ENCODE measurements at places on chromosomes 5 and 9.

DNA sequence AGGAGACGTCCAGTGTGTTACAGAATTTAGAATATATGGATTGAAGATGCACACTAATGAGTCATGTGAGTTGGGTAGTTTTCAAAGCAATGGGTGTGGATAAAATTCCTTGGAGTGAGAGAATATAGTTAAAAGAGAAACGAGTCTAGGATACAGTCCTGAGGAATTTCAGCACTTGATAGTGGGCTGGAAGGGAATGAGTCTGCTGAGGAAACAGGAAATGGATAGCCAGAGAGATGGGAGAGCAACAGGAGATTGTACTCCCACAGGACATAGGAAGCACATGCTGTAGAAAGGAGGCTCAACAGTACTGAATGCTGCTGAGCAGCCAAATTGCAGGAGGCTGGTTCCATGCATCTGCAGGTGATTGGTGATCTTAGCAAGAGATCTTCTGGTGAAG, 68.1 kb downstream of the FBN2 start:
- DNase-seq = no peak

DNA sequence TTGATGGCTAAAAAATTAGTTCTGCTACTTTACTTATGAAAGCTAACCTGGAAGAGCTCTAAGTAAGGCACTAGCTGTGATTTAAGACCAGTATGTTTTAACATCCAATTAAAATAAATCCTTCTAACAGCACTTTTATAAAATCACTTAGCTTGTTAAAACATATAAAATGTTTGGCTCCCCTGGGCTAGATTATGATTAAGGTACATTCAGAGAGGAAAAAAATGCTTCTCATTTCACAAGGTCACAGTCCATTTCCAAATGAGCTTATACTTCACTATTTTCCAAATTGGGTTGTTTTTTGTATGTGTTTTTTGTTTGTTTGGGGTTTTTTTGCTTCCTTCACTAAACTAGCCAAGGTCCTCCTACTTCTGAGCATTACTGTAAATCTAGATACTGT, 875.0 kb upstream of the DMAC1 start:
- DNase-seq = no peak

- no peak for DNase-seq
These were observed 971.5 kb downstream of the EFNA5 start for GRCh38 chr5:106699198-106699597.

- no peak for DNase-seq
These were observed 196.2 kb downstream of the CACNA1B start for GRCh38 chr9:138073808-138074207.

DNA sequence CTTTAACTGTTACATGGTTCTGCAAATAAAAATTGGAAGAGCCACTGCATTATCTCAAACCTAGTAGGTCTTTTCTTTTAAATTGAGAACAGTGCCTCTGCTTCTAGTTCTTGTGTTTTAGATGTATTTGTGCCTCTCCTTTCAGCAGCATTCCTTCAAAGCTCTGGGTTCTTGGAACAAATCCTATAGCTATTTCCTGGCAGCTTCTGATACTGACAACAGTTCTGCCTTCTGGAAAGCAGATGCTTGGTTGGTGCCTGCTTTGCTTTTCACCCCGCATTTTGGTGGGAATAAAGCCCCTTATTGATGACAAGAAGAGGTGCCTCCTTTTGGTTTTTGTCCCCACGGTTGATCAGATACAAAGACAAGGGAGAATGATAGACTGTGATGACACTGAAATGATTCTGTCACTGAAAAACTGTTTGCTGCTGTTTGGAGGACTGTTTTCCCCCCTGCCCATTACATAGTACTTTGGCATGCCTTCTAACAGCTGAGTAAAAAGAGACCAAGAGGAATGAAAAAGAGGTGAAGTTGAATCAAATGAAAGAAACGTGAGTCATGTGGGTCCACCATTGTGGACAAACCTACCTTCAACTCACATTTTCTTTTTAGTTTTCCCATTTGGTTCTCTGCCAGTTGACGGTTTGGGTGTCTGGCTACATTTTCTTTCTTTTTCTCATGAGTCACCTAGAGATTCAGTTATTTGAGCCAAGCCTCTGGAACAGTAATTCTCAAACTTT, 5.6 kb downstream of the PTCD2 start:
- no peak for DNase-seq

GRCh38 chr9:71793386-71794105, 25.2 kb upstream of the CEMIP2 start:
- no peak for DNase-seq

GRCh38 chr5:64869419-64869818, 100.7 kb downstream of the CWC27 start:
- no peak for DNase-seq

GRCh38 chr9:89677702-89678395, 73.0 kb downstream of the GADD45G start:
- no peak for DNase-seq

DNA sequence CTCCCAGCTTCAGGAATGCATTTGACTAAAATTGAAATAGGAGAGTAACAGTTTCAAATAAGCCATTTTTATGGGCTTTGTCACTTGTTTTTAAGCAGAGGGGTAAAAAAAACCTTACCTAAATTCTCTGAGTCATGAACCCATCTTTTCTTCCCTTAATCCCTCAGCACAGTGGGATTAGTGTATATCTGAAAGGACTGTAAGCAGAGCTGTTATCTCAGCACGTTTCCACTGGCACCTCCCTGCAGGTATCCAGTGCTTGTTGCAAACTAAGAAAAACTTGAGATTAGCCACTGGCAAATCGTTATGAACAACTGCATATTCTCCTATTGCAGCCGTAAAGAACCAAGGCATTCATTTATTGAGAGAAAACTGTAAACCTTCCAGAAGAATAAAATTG, 872.7 kb downstream of the EFNA5 start:
- DNase-seq = no peak

DNA sequence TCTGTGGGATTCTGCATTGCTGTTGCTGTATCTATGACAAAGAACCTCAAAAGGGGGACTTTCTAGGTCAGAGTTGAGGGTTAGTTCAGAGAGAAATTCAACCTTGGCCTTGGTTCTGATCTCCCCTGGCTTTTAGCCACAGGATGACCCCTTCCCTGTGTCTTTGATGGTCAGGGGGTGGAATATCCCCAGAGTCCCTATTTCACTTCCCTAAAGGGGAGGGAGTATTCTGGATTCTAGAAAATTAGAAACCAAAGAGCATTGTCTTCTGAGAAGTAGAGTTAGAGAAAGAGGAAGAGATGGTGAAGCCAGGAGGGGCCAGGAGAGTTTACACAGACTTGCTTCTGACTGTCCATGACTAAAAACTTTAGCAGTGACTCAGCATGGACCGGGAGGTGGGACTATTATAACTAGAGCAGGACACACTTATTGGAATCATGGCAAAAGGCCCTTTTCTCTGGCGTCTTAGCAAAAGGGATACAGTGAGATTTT, 56.2 kb upstream of the LPAR1 start:
- no peak for DNase-seq

GRCh38 chr9:72979405-72980100, 26.7 kb upstream of the ALDH1A1 start:
- DNase-seq = no peak

- no peak for DNase-seq
These were observed 340.6 kb downstream of the ASTN2 start for GRCh38 chr9:117074342-117074662.

DNA sequence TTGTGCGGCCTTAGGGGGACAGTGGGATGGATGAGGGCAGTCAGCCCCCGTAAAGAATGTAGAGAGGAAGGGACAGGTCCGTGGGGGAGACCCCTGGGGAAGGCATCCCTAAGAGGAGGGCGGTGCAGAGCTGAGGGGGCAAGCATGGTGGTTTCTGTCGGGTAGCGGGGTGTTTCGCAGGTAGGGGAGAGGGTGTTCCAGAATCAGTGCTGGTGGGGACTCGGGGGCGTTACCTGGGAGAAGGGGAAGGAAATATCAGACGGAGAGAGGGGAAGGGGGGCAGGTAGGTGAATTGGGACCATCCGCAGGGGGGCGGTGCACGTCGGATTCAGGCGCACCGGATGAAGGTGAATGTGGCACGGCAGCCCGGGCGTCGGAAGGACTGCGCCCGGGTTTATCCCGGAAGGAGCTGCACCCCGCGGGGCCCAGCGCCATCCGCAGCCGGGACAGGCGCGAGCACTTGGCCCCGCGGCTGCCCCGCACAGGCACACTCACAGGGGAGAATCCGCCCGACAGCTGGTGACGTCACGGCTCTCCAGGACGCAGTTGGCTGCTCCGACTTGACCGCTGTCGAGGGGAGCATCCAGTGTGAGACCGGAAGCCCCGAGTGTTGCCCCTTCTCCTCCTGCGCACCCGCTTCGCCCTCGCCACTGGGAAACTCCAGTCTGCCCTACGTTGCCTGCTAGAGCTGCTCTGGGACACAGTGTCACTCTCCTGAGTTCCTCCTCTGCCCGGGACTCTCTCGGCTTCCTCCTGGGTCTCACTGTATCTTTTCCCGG, 1.3 kb downstream of the CD72 start:
- DNase-seq = peak; percentile 36

GRCh38 chr9:32672469-32672868, 37.0 kb upstream of the TAF1L start:
- no peak for DNase-seq
